ENCODE measurements at places on chromosomes 3 and 15. TPM values are rescaled to one million over a fixed set of nuclear protein-coding genes. Genes with fewer than 3 reads are reported as not detected.

DGKG gene
- 6.3 TPM for total RNA-seq

SLC25A36 gene
- total RNA-seq = 90.5 TPM

PLXND1 gene
- total RNA-seq = 56.2 TPM

GOLGA6L9 gene
- total RNA-seq = 1.8 TPM

FBN1 gene
- total RNA-seq = 481 TPM

All from uterine smooth muscle cell (primary cell).